Hematopoietic multipotent progenitor cell treated with erythropoietin and hydrocortisone succinate and interleukin-3 and kit ligand, for 15 days (in vitro differentiated cells): ENCODE measurements at places on chromosomes 7 and 10.

DNA sequence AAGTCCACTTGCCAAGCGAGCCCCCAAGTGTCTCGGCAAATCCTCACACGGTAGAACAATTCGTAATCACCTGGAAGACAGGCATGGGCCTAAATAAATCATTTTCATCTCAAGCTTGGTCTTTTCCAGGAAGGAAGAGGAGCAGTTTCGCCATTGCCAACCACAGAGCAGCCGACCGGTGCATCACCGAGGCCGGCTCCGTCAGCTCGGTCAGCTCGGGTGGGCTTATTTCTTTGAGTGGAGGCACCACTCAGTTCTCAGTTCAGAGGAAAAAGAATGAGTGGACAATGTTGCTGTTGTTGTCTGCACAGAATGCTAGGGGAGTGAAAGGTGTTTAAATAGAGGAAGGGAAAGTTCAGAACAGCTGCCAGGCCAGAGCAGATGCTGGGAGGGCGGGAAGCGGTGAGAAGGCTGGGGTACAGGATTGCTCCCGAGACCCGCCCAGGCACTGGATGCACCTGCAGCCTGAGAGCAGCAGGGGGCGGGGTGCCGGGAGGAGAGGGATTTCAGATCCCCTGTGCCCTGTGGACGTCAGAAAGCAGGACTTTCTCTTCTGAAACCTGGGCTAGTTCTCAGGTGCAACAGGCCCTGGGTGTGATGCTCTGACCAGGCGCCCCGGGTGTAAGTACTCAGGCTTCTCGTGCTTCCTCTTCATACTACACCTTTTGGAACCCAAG, 17.7 kb upstream of the IGFBP3 start:
- no peak for DNase-seq

GRCh38 chr7:134698481-134698880, 51.8 kb downstream of the BPGM start:
- DNase-seq = no peak

- no peak for DNase-seq
These were observed 248.8 kb upstream of the ZMIZ1 start for GRCh38 chr10:78820007-78820362.

GRCh38 chr10:132820056-132820455, 34.1 kb upstream of the NKX6-2 start:
- DNase-seq = no peak

GRCh38 chr7:29369909-29370488, 175.4 kb downstream of the CHN2 start:
- DNase-seq = no peak

DNA sequence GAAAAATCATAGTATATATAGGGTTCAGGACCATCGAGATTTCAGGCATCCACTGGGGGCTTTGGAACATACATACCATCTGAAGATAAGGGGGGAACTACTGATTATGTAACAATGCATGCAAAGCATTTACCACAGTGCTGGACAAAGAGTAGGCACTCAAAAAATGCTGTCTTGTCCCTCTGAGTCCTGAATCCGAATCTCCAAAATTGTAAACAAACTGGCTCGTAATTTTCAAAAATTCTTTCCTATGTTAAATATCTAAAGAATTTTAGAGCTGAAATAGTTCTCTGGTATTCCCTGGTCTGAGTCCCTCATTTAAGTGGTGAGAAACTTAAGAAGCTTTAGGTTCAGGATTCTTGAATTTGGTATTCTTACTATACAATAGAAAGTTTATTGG, 167.8 kb upstream of the ASAH2 start:
- no peak for DNase-seq

DNA sequence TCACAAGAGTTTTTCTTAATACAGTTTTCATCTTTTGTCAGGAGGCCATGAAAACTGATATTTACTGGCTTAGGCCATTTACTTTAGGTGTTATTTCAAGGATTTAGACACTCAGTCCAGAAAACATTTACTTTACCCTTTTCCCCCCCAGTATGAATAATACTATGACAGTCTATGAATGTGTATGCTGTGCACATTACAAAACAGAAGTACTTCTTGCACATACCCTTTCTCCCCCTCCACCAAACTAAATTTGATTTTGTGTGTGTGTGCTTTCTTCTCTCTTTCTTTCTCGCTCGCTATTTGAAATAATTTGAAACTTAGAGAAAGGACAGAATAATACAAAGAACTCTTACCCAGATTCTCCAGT, 41.3 kb downstream of the RBM33 start:
- DNase-seq = no peak

DNA sequence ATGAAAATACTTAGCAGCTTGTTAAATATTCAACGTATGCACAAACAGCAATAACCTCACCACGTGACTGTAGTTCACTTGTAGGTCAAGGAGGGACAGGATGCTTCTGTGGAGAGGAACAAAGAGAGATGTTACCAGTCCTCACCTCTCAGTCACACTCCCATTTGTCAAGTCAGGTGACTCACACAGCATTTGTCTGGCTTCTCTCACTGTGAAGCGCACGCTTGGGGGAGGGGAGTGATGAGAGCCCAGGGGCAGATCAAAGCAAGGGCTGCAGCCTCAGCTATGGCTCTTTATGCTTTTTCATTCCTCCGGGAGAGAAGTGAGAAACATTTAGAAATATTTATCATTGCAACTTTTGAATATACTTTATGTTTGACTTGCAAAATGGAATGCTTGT, 2.9 kb upstream of the RBM20 start:
- no peak for DNase-seq

DNA sequence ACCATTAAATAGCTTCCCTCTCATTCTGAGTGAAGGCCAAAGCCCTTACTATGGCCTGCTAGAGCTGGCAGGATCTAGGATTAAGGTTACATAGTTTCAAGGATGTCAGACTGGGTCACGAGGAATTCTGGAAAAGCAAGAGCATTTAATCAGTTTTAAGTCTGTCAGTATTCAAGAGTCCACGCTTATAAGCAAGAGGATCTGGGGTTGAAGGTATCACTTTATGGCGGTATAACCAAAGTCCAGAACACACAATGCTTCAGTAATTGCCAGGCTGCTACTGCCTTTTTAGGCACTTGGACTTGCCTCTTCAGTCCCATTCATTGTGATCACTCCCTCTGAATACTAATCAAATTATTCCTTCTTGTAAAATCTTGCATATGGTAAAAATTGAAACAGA, 101.0 kb downstream of the HBP1 start:
- DNase-seq = no peak

GRCh38 chr7:3277604-3278572, 23.2 kb upstream of the SDK1 start:
- no peak for DNase-seq

DNA sequence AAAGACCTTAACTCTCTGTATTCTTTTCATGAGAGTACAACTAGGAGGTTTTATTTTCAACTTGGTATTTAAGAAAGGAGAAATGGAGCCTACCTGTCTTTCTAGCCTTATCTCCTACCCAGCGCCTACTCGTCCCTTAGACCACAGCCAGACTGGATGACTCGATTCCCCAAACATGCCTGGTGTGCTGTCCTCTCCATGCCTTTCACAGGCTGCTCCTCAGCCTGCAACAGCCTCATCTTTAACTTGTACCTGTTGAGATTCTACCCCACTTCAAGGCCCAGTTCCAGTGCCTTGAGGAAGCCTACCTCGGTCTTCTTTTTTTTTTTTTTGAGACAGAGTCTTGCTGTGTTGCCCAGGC, 29.4 kb downstream of the CPA1 start:
- DNase-seq = no peak

- DNase-seq = no peak
These were observed 47.8 kb downstream of the HERPUD2 start for GRCh38 chr7:35647171-35647574.

- no peak for DNase-seq
These were observed 92.8 kb downstream of the ZMIZ1 start for GRCh38 chr10:79161557-79161956.

DNA sequence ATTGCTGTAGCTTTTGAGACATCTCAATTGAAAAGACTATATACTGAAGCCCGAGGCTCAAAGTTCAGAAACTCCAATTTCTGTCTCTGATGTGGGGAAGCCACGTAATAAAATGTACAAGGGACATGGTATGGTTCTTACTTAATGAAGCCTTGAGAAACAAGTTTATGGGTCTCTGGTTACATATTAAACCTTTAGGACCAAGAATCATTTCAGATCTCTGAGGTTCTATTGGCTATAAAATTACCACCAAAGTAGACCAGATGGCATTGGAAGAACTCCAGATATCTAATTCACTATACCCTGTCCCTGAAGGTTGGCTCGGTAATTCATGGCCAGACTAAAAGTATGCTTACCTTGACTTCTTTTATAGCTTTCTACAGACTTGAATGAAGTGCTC, 23.7 kb downstream of the STAMBPL1 start:
- no peak for DNase-seq

GRCh38 chr7:126979722-126980121, 273.0 kb downstream of the GRM8 start:
- DNase-seq = no peak

DNA sequence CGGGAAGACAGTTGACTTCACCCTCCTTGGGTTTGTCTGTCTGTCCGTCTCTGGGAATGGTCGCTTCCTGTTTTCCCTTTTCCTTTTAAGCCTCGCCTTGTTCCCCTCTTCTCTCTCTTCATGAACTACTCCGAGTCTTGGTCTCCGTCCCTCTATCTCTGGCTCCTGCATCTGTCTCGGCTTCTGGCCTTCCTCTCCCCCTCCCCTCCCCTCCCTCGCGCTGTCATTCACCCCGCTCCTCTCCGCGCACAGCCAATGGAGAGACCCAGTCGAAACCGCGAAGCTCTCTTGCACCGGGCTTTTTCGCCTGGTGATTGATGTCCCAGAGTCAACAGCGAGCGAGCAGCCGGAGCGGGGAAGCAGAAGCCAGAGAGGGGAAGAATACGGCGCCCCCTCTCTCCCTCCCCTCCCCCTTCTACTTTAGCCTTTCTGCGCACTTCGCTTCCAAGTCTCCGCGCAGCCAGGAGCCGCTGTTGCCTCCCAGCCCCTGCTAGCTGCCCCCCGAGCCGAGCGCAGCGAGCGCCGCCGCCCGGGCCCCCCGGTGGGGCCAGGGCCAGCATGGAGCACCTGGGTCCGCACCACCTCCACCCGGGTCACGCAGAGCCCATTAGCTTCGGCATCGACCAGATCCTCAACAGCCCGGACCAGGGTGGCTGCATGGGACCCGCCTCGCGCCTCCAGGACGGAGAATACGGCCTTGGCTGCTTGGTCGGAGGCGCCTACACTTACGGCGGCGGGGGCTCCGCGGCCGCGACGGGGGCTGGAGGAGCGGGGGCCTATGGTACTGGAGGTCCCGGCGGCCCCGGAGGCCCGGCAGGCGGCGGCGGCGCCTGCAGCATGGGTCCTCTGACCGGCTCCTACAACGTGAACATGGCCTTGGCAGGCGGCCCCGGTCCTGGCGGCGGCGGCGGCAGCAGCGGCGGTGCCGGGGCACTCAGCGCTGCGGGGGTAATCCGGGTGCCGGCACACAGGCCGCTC, at the start of gene TLX1:
TSS of gene TLX1 (plus strand) at position 317 of the 978 bp plus-strand sequence. CDS start at position 559, 242 bp downstream.
- no peak for DNase-seq

DNA sequence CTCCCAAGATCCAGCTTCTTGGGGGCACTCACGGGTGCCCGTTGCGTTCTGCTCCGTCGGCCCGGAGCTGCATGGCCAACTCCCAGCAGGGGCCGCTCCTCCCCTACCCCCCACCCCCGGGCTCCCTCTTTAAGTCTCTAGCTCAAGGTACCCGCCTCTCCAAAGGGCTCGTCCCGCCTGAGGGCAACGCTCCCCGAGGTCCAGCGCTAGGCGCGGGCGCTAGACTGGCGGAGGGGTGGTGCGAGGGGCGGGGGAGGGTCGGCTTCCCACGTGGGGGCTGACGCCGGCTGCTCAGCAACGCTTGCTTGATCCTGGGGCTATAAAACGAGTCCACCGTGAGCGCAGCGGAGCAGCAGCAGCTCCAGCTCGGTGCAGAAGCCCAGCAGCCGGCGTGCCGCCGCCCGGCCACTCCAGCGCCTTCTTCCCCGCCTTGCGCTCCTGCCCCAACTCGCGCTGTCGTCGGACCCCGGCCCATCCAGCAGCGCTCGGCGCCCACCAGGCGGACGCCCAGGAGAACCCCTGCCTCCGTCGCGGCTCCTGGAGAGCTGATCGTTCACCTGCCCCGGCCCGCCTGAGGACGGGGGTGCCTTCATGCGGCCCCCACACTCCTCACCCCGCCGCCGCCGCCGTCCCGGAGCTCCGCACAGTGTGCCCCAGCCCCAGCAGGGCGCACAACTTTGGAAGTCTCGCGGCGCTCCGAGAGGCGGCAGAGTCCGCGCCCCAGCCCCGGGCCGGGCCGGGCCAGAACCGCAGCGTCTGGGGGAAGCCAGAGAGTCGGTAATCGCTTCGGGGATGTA, at the start of gene ADRA2A:
TSS of gene ADRA2A (plus strand) at position 348 of the 797 bp plus-strand sequence. CDS start 968 bp downstream, outside the sequence.
- no peak for DNase-seq

- DNase-seq = no peak
These were observed 11.5 kb upstream of the MINDY3 start for GRCh38 chr10:15871823-15872222.

- DNase-seq = no peak
These were observed 5.2 kb downstream of the STN1 start for GRCh38 chr10:103912759-103913158.

DNA sequence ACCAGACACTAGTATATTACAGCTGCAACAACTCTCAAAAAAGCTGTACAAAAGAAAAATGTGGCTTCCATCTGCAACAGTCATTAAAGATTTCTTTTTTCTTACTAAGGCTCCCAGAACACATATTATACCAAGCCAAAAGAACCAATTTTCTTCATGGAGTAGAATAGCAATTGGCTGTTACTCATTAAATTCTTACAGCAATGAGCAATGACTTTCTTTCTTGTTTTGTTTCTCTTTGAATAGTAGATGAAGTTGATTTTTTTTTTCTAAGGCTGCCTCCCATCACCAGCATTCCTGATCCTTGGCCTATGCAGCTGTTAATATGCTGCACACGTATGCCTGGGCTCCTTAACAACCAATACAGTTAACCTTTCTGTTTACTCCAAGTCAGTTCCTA, 36.6 kb upstream of the SPOCK2 start:
- DNase-seq = no peak

DNA sequence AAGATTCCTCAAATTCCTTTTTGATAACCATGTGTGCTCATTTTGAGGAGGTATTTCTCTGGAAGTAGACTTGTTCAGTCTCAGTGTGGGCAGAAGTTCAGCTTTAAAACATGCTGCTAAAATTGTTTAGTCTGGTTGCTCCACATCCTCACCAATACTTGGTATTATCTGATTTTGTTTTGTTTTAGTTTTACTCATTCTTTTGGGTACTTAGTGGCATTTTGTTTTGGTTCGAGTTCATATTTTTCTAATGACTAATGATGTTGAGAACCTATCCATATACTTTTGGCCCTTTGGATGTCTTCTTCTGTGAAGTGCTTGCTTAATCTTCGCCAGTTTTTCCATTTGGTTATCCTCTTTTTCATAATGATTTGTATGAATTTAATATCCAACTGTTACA, 694.2 kb upstream of the FZD8 start:
- no peak for DNase-seq

DNA sequence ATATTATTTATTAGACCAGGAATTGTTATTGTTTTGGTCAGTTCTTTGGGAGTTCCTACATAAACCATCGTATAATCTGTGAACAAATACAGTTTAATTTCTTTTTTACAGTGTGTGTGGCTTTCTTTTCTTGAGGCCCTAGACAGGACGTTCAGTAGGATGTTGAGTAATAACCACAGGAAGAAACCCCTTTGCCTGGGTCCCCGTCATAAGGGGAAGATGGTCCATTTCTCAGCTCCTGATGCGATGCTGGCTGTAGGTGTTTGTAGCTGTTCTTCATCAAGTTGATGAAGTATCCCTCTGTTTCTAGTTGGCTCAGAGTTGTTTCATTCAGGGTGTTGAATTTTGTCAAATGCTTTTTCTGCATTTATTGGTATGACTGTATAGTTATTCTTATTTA, 219.7 kb upstream of the ADARB2 start:
- DNase-seq = no peak
